Cortex of kidney (tissue), 1 donor: ENCODE measurements at places on chromosomes 12 and 14.

DNA sequence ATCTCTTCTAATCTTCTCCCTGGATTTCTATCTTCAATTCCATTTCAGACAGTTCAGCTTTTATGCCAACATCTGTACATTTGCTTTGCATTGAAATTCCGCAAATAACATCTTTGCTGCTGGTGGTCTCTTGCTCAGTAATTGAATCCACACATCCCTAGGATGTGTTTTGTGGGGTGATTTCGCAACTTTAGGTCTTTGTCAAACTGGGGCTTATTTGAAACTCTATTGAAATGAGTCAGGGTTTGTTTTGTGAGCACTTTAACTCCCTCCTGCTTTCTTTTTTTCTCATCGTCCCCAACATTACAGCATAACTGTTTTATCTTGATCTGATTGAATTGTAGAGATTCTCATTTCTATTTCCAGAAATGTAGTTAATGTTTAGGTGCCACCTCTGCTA, 404.3 kb downstream of the NPAS3 start:
- DNase-seq, result no peak

DNA sequence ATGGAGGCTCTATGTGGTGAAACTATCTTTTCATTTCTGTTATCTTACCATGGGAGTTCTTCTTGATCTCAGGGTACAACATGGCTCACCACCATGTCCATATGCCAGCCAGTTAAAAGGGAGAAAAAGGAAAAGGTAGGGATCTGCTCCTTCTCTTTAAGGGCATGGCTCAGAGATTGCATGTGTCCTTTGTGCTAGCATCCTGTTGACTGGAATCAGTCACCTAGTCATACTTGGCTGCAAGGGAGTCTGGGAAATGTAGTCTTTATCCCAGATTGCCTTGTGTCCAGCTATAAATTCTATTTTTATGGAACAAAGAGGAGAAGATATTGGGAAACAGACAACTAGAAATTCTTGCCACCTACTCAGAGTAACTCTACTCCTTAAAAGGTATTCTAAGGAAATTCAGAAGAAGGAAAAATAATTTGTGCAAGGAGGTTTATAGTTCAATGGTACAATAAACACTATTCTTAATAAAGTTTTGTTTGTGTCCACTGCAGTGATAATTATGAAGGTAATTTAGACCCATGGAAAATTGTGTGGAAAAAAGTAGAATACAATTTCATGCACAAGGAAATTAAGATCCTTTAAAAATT, 86.4 kb upstream of the RPH3A start:
- DNase-seq, result no peak

DNA sequence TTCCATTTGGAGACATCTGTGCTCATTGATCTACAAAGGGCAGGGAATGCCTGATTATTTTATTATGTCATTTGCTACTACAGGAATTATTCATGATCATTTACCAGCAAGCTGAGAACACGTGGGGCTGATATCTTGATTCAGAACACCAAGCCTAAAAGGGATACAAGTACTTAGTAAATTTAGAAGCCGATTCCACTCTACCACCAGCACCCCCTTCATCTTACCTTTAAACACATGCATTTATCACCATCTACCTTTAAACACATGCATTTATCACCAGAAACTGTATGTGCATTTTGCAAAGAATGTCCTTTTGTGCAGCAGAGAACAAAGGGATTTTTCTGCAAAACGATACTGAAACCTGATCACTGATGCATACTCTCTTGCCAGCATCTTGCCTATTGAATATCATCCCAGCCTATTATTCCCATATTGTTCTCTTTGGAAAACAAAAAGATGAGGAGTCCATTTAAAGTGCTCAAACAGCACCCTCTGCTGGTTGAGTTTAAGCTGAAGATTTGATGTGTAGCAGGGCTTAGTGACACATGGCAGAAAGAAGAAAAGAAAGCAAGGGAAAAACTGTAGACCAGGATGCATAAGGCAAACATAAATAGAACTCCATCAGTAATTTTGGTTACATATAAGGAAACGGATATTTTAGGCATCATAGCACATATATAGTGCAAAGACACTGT, 132.6 kb upstream of the PLEKHG7 start:
- DNase-seq, result no peak

- no peak for DNase-seq
Measured at GRCh38 chr12:4734625-4735340, 14.6 kb downstream of the GALNT8 start.

- no peak for DNase-seq
Measured at GRCh38 chr12:10717410-10717809, 5.7 kb downstream of the YBX3 start.

DNA sequence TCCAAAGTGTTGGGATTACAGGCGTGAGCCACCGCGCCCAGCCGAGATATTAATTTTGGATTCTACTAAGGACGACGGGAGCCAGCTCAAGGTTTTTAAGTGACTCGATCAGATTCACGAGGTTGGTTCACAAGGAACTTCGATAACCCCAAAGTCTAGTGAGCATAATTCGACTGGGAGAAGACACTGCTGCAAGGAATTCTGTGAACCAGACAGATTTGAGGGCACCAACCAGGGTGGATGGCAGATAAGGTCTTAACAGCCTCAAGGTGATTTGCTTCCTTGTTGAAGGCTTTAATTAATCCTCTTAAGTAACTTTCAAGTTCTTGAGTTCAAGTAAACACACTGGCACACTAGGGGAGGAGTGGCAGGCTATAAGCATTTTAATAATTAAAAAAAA, 1.1 kb upstream of the KLHDC2 start:
- no peak for DNase-seq

DNA sequence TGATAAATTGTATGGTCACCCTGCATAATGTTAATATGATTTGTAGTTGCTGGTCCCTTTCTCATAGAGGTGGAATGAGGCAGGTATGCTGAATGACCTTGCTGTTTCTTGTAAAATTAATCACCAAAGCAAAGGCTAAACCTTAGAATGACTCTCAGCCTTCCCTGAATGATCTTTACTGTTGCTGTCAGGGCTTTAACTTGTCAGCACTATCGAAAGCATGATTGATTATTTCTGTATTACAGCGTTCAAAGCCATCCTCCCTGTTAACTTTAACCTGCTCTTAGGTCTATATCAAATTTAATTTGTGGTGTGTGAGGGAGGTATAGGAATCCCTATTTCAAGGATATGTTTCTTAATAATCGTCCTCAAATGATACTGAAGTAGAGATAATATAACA, 23.1 kb downstream of the RASSF8 start:
- no peak for DNase-seq

- DNase-seq, result no peak
Measured at GRCh38 chr12:71469258-71469750, 29.7 kb downstream of the LGR5 start.

DNA sequence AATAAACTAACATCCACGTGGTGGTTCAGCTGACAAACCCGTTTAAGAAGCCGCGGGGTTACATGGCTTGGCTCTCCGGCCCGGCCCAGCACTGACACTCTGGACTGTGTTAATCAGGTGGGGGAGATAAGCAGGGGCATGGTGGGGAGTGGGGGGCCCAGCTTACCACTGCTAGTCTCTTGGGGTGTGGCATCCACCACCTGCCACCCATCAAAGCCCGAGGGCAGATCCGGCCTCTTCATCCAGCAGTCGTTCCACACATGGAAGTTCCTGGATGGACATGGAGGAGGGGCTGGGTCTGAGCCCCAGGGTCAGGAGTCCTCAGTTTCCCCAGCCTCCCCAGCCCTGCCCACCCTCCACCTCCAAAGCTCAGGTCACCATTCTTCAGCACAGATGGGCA, 4.9 kb downstream of the TGM1 start:
- no peak for DNase-seq

- DNase-seq, result no peak
Measured at GRCh38 chr14:87935886-87936285, 57.1 kb downstream of the GALC start.

GRCh38 chr14:103099733-103100280, 5.3 kb downstream of the EXOC3L4 start:
- DNase-seq, result no peak

- no peak for DNase-seq
Measured at GRCh38 chr14:85622106-85622505, 92.2 kb downstream of the FLRT2 start.

DNA sequence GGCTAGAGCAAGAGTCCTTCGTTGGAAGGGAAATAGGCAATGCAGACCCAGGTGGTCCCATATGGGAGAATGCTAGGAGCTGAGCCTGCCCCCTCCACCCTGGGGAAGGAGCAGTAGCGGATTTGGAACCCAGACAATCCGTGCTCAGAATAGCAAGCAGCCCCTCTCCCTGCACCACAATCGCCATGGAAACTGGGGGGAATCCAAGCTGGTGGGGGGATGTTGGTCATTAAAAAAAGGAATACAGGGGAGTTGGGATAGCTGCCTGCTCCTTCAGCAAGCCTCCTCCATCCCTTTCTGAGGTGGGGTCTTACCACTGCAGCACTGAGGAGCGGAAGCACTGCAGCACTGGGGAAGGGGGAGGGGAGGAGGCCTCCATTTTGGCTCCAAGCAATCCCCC, 2.9 kb downstream of the RND1 start:
- no peak for DNase-seq

- DNase-seq, result no peak
Measured at GRCh38 chr12:92297932-92298696, 152.5 kb upstream of the BTG1 start.

- no peak for DNase-seq
Measured at GRCh38 chr12:15534322-15534721, 212.0 kb downstream of the PTPRO start.

DNA sequence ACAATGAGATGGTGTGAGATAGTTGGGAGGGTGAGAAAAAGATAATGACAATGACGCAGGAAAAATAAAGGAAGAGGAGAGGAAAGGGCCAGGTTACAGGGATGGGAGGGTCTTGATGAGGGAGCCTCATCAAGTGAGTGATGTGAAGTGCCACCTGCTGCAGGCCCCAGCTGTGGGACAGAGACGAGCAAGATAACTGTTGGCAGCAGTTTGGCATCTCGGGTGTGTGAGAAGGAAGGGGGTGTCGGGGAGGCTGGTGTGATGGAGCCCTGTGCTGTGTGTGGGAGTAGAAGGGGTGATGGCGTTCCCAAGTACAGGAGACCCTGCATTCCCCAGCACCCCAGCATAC, 11.4 kb upstream of the TAC3 start:
- DNase-seq, result no peak

DNA sequence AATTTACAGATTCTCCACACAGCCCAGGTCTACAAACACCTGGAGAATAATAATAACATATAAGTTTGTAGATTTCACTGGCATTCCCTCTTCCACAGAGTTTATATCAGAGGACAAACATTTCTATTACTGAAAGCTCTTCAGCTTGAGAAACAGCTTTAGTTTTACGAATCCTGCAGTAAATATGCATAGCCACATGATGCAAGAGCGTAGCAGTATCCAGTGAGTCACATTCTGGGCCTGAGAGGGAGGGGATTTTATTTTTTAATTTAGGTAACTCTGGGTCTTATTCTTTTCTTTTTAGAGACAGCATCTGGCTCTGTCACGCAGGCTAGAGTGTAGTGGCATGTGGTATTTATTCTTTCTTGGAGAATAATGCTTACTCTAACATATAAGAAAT, 1002.8 kb downstream of the TRHDE start:
- no peak for DNase-seq

DNA sequence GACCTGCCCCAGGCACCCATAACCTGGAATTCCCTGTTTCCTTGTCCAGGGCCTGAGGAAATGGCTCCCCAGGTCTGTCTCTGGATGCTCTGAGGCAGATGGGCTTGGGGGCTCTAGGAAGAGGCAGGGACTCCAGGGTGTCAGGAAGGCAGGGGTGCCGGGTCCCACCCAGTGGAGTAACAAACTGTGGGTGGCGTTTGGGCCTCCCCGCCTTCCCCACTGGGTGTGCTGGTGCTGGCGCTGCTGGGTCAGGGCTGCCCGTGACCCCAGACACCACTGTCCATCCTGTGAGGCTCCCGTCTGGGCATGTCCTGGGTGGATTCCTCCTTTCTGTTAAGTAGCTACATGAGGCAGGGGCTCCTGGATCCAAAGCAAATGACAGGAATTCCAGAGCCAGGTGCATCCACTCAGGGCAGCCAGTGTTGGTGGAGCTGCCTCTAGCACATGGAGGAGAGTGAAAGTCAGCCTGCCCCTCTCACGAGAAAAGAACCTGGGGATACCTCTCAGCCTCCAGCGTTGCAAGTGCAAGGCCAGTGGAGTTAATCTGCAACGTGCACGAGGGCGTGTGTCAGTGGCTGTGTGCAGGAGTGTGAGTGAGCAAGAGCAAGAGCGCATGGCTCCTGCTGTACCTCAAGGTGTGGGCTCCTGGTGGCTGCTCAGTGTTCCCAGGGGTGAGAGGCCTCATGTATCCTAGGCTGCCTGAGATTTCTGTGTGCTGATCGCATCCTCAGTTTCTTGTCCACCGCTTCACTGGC, 403.1 kb downstream of the TMEM121 start:
- DNase-seq, result no peak

GRCh38 chr12:49903700-49904423, at the start of gene FAIM2:
Gene FAIM2, minus strand, starts transcription at chr12:49903900. Its CDS starts 108 bp downstream, at chr12:49903792.
- no peak for DNase-seq

GRCh38 chr14:96281486-96281885, 25.5 kb downstream of the BDKRB1 start:
- DNase-seq, result no peak

GRCh38 chr12:111413442-111414086, 7.8 kb downstream of the SH2B3 start:
- no peak for DNase-seq

GRCh38 chr12:113056631-113057488, at the start of gene DTX1:
Gene DTX1, plus strand, starts transcription at chr12:113056730. Its CDS starts 1,463 bp downstream, at chr12:113058193.
- no peak for DNase-seq

GRCh38 chr14:21191261-21191808, 35.5 kb upstream of the OR5AU1 start:
- no peak for DNase-seq

GRCh38 chr12:113305281-113305856, 29.5 kb downstream of the SLC8B1 start:
- no peak for DNase-seq

- no peak for DNase-seq
Measured at GRCh38 chr12:109255377-109255776, 53.7 kb downstream of the FOXN4 start.

GRCh38 chr14:91896419-91896818, 29.1 kb upstream of the TC2N start:
- no peak for DNase-seq

DNA sequence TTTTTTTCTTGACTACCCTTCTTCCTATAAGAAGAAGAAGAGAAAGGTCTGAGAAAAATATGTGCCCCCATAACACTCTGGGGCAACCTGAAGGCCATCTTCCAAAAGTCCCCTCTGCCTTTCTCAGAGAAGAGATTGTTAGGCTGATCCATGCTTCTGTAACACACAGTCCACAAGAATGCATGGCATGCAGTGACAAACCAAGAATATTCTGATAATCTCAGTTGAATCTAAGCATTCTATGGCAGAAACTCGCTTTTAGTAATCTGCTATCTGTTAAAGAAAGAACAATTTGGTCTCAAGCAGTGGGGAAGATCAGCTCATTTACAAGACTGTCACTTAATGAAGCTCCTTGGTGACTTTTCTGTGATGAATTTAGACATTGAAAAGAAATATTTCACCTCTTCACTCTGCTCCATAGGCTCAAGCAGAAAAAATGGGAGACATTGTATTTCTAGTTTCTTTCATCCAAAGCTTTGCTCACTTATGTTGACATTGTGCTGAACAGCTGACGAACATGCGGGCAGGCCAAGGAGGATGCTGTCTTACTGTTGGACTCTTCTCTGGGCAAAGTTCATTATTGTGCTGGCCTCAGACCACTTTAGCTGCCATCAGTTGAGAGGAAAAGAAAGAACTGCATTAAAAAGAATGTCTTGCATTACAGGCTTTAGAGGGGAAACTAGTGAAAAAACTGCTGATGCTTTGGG, 957.1 kb downstream of the DIO2 start:
- DNase-seq, result no peak
